ENCODE measurements at places on chromosomes 2 and 18.

GRCh38 chr18:33444709-33445108, 4.2 kb upstream of the CCDC178 start:
- DNase-seq, result no peak

GRCh38 chr2:30486655-30487054, 39.6 kb downstream of the LCLAT1 start:
- no peak for DNase-seq

GRCh38 chr2:200862532-200863000, 1.9 kb downstream of the CLK1 start:
- DNase-seq, result peak; percentile 81

GRCh38 chr2:196079052-196079451, 10.4 kb upstream of the DNAH7 start:
- DNase-seq, result no peak

DNA sequence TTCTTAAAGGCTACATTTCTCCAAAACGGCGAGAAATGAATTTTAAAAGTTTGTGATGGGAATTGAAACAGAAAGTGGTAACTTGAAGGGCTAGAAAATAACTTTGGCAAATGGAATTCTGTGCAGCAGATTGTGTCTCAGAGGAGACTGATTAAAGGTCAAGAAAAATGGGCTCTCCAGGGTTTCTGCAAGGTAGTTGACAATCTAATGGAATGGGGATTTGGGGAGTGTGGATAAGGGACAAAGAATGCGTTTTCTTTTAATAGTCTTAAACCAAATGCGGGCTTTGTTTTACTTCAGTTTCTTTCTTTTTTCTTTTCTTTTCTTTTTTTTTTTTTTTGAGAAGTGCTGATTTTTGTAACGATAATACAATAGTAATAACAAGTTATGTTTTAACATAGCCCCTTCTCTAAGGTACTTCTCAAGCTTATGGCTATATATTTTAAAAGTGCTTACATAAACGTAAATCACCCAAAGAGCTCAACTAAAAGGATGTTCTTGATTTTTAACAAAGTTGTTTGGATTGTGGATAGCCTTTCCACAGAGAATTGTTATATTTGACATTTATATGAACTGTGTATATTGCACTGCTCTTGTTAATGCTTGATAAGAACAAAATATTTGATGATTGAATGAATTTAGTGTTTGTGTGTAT, 36.6 kb downstream of the CAMKMT start:
- no peak for DNase-seq

DNA sequence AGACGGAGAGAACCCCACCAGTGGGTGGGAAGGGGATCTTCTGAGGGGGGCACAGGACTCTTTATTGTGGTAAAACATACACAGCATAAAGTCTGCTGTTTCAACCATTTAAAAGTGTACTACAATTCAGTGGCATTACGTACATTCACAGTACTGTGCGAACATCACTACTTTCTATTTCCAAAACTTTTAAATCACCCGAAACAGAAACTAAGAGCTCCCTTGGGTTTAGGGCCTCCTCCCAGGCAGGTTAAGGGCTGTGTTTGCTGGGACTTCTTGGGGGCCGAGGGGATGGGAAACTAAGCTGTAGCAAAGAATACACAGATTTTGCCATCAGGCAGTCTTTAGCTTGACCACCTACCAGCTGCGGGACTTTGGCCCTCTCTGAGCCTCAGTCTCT, 242.0 kb downstream of the HAUS1 start:
- no peak for DNase-seq

- DNase-seq, result no peak
Observed at GRCh38 chr2:15842758-15843666, 97.3 kb upstream of the MYCN start.

GRCh38 chr2:64454386-64455332, 697 bp downstream of the LGALSL start:
- DNase-seq, result peak; percentile 38

DNA sequence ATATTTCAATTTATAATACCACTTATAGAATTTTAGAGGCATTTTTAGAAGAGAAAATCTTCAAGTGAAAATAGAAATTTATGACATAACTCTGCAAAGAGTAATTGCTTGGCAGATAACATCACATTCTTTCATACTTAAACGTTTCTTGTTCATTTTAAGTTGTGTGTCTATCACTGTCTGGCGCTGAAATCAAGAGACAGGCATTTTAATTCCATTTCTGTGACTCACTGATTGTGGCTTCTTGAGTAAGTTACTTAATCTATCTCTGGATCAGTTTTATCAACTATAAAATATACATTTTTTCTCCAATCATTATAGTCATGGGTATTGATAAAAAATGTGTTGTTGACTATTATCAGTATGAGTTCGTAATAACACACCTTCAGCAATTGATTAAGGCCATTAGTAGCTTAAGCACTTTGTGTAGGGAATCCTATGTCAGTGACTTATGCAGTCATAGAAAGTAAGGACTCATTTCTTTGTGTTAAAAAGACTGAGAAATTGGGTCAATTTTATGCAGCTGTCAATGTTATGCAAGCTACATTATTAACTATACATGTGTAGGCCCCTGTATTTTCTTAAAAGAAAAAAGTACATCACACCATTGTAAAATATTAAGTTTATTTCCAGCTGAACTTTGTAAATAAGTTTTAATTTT, 497.3 kb downstream of the CCDC85A start:
- no peak for DNase-seq

- no peak for DNase-seq
Observed at GRCh38 chr2:3741396-3741795, 38.0 kb downstream of the DCDC2C start.

DNA sequence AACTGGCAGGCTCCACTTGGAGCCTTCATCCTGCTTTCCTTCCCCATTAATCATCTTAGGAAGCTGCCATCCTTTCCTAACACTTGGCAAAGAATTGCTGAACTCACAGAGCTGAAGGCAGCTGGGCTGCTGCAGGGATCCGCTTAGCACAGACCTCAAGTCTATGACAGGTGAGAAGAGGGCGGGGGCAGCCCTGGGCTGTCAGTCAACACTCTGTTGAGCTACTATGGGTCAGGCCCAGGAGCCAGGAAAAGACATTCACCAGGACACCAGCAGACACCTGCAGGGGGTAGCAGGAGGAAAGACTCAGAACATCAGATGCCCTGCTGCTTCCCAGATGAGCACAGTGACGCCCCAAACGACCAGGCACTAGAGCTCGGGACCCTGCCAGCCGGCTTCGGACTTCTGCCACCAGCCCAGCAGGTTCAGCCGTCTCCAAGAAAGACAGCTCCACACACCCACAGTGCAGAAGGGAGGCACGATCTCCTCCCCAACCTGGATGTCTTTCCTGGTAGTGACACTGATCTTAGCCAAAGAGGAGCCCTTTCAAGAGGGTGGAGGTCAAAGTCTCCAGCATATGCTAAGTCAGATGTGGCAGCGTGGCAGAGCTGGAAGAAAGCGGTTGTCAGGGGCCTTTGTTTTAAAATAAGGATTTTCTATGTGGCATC, 55.2 kb downstream of the SNORC start:
- DNase-seq, result no peak

DNA sequence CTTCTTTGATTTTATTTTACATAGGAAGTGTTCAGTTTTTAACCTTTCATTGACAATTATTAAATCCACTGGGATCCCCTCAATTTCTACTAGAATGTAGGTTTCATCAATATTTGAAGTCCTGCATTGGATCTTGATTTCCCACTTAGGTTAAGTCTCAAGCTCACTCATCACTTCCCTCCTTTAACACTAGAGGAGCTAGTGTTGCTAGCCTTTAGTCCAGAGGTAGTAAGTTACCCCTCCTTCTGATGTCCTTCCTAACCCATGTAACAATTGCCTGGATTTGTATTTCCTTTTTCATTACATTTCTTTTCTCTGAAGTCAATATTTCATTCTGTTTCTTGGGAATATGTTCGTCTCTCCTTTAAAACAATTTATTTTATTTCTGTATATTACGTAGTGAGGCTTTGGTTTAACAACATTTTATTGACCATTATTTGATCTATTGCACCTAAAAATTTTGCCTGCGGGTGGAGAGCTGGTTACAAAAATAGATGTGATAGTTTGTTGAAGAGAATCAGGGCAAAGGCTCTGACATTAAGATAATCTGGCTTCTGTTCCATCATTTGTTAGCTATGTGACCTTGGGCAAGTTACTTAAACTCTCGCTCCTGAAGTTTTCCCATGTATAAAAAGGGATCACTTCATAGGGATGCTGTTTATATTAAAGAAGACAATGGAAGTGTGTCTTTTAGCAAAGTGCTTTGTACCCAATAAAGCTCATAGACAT, 833.0 kb downstream of the SLC4A3 start:
- DNase-seq, result no peak

DNA sequence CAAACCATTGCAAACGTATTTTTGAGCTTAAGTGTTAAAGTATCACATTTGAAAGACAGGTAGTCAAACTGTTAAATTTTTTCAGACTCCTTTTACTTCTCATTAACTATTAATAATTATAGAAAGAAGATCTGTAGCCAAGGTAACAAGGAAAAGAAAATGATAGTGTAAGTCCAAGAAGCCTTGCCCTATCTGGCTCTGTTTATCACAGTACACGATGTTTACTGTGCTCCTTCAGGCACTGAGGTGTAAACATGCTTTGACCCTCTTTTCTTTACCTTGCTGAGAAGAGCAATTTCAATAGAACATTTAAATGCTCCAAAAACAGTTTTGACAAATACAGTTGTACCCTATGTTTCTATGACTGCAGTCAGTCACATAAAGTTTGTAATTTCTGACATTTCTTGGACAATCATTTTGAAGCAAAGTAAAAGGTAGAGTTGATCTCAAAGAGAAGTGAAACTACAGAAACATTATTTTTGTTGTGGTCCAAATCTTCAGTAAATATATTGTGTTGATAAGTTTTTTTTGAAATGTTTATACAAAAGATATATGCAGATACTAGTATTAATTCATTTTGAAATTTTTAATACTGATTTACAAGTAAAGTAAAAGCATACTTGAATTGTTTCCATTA, 152.6 kb upstream of the KYNU start:
- no peak for DNase-seq

DNA sequence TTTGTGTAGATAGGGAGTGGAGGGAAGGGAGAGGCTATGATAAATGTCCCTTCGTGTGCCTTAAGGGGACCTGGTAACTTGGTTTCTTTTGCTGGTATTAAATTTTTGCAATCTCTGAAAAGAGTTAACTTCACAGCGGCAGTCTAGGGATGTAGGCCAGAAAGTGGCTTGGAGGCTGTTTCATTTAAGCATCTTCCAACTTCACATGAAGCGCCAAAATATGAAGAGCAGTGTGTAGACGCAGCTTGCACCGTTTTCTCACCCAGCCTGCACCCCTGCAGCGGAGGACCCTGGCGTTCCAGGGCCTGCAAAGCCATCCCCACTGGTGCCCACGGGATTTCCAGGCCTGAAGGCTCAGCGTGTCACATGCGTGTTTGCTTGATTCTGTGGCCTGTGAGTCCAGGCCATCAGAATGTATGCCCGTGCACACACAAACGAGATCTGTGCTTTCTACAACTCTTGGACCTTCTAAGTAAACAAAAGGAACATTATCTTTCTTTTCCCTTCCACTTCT, 87.2 kb upstream of the EPB41L3 start:
- DNase-seq, result no peak
